Activated naive CD4-positive, alpha-beta T cell (primary cell): ENCODE measurements at places on chromosomes 16 and 17.

GRCh38 chr17:69593351-69593715 lies 178.8 kb downstream of the MAP2K6 start:
- no peak for DNase-seq

GRCh38 chr17:22704674-22705073 lies 1012.4 kb downstream of the KCNJ18 start:
- no peak for DNase-seq

DNA sequence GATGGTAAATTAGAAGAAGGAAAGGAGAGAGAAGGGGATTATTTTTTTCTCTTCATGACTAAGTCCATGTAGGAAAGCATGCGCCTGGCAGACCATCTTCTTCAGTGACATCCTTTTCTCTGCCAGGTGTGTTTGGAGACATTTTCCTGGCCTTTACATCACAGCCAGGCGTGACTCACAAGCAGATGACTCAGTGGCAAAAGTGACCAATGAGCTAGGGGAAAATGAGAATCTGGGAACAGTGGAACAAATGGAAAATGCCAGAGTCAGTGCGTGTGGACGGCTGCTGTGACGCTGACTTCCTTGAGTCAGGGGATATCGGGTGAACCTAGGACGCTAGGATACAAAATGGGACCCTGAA lies 9.4 kb downstream of the KIAA0513 start:
- DNase-seq, result no peak

- DNase-seq, result no peak
Observed at GRCh38 chr17:42725143-42725542, 19.7 kb downstream of the EZH1 start.

DNA sequence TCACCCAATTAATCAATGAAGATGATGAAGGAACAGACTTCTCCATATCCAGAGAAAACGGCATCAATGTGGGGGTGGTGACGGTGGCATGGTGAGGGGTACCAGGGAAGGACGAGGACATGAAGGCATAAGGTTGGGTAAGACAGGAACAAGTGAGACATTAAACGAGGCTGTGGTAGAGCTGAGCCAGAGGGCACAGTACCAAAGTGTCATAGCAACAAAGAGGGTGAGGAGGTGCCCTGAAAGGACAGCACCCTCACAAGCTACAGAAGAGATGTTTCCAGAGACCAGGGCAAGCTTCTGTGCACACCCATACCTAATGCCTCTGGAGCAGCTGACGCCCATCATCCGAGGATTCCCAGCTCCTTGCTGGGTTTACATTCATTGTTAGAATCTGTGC lies 57.5 kb upstream of the TRAP1 start:
- DNase-seq, result no peak

DNA sequence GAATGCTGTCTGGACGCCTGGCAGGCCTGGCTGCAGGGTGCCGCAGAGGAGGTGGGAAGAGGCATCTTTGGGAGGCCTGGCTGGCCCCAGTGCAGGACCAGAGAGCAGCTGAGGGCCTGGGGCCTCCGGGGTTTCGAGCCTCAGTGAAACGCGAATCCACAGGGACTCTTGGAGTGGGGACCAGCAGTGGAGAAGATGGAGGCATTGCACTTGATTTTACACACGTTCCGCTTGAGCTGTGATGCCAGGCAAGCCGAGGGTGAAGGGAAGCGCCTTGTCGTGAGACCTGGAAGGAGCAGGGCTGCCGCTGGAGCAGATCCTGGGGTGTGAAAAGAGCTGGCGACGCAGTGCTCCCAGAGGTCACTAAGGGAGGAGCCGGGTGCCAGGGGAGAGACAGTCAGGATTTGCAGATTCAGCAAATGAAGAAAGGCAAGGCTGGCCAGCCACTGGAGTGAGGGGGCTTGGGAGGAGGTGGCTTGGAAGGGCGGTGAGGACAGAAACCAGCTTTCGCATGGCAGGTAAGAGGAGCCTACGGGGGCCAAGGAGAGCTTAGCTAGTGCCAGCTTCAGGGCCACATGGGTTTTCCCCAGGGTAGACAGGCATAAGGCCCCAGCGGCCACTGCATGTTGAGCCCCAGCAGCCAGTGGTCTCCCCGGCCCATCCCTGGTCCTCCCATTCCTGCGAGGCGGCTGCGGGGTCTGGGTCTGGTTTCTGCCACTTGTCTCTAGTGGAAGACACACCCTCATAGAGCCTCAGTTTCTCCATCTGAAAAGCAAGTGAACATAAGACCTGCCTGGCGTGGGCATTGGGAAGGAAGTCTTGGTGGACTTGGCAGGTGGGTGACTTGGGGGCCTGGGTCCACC lies 175.2 kb upstream of the CHMP6 start:
- DNase-seq, result no peak

DNA sequence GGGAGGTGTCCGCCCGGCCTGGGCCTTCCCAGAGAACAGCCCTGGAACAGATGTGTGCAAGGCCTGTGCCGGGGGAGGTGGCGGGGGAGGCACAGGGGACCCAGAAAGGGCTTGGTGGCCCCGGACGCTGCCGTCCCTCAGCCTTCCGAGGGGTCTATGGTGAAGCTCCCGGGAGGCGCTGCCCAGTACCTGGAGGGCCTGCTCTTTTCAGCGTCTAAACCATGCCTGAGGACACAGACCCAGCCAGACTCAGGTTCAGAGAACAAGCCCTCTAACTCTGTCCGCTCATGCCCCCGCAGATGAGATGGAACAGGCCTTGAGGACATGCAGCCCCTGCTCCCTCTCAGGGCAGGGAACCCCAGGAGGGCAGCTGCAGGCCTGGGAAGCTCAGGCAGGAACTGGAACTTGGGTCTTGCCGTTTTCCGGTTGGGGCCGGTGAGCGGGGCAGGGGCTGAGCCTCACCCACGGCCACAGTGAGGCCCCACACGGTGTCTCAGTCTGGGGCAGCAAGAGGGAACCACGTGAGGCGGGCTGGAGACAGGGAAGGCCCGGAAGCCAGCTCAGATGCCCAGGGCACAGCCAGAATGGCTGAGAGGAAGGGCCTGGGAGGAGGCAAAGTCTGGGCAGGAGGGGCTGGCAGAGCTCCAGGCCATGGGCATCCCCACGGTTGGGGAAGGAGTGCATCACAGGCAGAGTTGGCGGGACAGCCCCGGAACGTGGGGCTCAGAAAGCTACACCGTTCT lies 12.5 kb downstream of the SLC16A3 start:
- DNase-seq, result no peak

DNA sequence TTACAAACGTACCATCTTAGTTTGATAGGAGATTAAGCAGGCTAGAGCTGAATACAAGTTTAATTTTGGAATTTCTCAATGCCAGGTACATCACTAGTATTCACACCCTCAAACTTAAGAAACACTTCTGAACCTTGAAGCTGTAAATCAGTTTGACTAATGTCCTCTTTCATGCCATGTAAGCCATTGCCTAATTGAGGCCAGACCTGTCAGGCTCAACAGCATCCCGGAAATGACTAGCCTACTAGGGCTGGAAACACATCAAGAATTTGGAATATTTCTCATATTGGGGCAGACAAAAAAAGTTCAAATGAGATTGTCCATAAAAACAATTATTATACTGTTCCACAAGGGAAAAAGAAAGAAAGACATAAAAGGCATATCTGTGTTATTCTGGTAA lies 1.7 kb downstream of the USP32 start:
- DNase-seq, result no peak

- no peak for DNase-seq
Observed at GRCh38 chr17:19342611-19343255, 19.8 kb downstream of the B9D1 start.

DNA sequence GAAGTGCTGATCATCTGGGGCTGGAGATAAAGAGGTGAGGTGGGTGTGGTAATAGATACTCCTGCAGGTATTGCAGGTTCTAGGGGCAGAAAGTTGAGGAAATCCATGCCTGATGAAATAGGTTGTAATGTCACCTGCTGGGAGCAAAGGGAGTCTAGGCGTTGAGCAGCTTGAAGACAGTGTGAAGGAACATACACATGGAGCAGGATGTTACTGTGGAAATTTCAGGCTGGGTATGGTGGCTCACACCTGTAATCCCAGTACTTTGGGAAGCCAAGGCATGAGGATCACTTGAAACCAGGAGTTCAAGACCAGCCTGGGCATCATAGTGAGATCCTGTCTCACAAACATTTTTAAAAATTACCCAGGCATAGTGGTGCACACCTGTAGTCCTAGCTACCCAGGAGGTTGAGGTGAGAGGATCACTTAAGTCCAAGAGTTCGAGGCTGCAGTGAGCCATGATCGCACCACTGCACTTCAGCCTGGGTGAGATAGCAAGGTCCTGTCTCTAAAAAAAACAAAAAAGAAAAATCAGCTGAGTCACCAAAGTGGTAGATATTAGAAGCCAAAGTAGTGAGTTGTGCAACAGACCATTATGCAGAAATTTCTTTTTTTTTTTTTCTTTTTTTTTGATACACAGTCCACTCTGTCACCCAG lies 9.1 kb upstream of the CRYBA1 start:
- DNase-seq, result no peak

DNA sequence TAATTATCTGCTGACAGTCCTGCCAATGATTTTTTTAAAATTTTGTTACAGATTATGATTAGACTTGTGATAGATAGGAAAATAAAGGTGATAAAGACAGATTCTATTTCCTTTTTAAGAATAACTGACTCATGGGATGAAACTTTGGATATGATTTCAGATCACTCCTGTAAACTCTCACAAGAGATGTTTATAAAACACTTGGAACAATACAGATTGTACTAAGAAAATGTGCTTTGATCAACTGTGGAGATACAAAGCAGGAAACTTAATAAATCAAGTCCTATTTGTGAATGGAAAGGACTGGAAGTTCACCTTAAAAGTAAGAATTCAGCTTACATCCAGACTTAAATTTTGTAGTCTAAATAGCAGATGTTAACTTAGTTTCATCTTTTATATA lies 21.4 kb downstream of the MRTFB start:
- no peak for DNase-seq

DNA sequence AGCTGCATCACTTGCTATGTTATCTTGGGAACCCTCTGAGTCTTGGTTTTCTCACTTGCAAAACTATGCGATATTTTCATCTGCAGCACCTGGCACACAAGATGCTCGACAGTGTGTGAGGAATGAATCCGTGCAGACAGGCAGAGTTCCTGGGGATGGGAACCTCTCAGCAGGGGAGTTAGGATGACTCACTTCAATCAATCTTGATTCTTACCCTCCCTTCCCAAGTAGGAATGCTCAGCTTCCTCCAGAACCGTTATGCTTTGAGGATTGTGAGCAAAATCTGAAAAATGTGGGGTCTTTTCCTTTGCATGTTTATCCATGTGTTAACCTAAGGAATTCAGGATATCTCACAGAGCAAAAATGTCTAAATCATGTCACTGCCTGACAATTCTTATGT lies 68.9 kb upstream of the HNF1B start:
- no peak for DNase-seq

DNA sequence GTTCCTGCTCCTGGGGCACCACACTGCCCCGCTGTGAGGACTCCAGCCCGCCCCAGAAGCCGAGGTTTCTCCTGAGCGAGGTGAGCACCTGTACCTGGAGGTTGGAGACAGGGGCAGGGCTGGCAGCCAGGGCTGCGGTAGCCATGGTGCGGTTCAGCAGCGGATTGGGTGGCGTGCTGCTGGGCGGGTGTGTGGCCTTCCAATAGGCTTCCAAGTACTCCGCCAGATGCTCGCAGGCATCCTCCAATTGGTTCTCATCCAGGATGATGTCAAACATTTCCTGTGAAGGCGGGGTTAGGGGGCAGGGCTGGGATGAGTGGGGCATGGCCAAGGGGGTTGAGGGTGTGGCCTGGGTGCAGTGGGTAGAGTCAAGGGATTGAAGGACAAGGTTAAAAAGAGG lies 11.3 kb upstream of the ARL5C start:
- DNase-seq, result no peak

GRCh38 chr17:43431714-43432523 lies 33.1 kb downstream of the ARL4D start:
- DNase-seq, result no peak

DNA sequence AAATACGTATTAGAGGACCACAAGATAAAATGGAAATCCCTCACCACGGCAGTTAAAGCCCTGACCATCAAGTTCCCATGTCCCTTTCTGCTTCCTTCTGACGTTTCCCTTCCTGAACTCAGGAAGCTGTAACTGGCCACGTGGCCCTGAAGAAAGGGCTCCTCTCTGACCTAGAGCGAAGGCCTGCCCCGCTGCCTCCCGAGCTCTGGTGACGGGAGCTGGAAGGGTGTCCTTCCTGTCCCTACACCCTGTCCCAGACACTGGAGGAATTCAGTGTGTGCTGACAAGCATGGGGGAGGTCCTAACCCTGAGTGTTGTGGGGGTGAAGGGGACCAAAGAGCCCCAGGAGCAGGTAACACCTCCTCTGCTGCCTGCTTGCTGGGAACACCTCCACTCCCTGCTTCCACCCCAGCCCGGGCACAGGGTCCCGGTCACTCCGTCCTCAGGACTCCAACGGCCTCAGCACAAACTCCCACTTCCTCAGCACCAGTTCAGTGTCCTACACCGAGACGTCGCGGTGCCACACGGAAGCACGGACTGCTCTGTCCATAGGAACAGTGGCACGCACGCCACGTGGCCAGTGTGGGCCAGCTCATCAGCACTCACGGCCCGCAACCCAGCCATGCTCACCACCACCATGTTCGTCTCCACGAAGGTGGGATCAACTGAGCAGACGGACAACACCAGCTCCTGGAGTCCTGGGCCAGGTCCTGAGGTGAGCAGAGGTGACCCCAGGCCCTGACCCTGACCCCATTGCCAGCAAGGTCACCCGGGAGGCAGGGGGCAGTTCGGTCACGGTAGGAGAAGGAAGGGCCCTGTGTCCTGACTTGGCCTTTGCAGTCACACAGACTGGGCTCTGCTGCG lies 16.9 kb downstream of the TMEM235 start:
- no peak for DNase-seq

DNA sequence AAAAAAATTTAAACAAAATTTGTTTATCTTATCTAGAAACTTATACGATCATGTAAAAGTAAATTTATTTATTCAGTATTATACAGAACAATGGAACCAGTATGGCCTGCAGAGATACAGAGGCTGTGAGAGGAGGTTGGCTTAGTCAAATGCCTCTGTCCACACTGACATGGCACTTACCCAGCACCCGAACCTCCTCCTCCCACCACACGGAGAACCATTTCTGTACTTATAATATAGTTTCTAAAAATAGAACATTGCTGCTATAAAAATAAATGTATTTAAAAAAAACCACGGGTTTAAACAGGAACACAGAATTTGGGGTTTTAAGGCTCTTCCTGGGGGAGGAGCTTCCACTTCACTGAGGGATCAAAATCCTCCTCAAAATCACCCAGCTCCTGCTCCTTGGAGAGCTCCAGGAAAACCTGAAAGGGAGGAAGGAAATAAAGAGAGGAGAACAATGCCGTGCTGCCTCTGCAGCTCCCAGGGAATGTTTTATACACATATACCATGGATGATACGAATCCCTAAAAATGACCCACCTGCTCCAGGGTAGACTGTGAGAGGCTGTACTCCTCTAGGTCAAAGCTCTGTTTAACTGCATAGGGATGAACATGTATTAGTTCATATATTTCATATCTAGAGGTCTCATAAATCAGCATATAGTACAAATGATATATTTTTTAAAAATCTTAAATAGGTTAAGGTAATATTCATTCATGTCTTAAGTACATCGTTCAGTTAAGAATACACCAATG lies 87.3 kb downstream of the ABCA8 start:
- DNase-seq, result no peak

DNA sequence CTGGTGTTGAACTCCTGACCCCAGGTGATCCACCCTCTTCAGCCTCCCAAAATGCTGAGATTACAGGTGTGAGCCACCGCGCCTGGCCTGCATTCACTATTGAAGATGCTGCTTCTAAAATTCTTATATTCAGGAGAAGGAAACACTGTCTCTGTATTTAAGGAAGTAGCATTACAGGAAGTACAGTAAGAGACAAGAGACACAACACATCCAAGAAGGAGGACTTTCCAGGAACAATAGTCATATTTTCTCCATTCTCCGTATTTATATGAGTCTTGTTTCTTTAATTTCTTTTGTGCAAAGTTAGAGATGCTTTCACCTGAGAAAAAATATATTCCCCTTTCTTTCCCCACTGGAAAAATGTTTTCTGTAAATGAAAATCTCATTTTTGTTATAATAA lies 18.3 kb upstream of the ABCA3 start:
- DNase-seq, result no peak
